ENCODE measurements at places on chromosomes 2 and 18.

DNA sequence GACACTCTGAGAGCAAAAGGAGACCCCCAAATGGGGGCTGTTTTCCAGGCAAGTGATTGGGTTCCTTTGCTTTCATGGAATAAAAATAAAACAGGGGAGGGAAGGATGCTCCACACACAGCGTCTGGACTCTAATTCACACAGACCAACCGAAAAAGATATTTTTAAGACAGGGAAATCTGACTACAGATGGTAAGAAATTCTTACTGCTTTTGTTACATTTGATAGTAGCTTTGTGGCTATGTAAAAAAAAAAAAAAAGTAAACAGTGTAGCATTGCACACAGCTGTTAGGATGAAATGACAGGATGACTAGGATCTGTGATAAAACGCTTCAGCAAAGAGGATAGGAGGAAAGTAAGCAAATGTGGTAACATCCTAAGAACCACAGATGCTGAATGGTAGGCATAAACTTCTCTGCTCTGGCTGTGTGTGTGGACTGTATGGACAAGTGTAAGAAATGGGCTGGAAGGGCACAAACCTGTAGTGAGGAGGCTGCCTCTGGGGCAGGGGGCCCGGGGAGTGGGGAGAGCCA is 207.6 kb downstream of the ANAPC1 start:
- no peak for DNase-seq

- DNase-seq: no peak
Observed at GRCh38 chr18:21960189-21960588, 209.2 kb upstream of the GATA6 start.

GRCh38 chr2:11862049-11862448 is 115.6 kb downstream of the LPIN1 start:
- no peak for DNase-seq

- peak; percentile 17 for DNase-seq
Observed at GRCh38 chr2:174486563-174487107, at the start of gene GPR155. Gene GPR155 (minus strand): TSS chr2:174487029. CDS start chr2:174481956, 5,073 bp downstream.

DNA sequence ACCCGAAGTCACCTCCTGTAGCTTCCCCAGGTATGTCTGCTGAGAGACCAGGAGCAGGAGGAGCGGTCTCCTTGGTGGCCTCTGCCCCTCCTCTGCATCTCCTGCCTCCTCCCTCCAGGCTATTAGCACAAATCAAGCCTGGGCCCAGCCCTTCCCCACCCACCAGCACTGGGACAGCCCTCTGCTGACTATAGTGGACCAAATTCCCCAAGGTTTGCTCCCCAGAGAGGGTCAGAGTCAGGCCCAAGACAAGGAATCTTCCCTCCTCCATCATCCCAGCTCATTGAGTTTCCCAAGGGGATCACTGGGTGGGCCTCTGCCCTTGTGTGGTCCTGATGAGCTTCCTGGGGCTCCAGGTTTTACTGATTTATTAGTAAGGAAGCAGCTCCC is 62.1 kb downstream of the EMILIN2 start:
- DNase-seq: no peak

- DNase-seq: no peak
Observed at GRCh38 chr2:218027426-218028188, 24.8 kb upstream of the TNS1 start.

DNA sequence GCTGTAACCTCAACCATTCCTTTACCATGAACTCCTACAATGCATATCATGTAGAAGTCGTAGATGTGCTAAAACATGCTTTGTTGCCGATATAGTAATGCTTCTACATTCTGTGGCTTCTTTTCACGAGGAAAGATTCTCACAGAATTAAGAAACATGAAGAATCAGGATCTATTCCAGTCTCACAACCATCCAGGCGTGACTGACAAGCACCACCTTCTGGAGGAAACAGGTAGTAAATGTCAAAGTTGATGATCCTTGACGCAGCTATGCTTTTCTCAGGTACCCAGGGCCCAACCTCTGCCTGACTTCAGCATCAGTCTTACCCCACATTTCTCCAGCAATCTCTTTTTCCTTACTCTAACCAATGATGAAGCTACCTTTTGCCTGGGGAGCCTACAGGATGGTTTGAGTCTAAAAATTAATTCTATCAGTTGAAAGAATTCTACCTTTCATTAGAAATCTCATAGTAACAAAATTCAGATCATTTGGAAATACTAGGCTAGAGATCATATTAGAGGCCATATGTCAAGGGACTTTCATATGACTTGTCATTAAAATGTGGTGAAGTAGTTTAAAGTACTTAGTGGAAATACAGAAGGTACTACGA is 123.3 kb upstream of the RND3 start:
- DNase-seq: no peak

- no peak for DNase-seq
Observed at GRCh38 chr2:13884291-13884976, 748.1 kb upstream of the LRATD1 start.

GRCh38 chr2:78162202-78162601 is 640.0 kb upstream of the LRRTM4 start:
- no peak for DNase-seq

DNA sequence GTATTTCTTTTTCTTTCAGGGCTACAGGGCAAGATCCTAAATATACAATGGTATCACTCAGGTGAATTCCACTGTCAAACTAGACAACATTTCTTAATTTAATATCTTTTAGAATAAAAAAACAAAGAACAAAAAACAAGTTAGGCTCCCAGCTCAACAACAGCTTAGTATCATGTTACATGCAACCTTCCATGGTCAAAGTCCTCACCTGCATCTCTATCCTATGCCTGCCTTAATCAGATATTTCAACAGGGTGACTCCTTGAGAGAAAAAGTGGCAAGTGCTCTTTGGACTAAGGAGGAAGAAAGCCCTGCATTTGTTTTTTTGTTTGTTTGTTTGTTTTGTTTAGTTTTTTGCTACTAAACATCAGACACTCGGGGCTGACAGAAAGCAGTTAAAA is 50.2 kb downstream of the WDFY1 start:
- DNase-seq: no peak

- no peak for DNase-seq
Observed at GRCh38 chr18:28514699-28515098, 337.8 kb upstream of the CDH2 start.

DNA sequence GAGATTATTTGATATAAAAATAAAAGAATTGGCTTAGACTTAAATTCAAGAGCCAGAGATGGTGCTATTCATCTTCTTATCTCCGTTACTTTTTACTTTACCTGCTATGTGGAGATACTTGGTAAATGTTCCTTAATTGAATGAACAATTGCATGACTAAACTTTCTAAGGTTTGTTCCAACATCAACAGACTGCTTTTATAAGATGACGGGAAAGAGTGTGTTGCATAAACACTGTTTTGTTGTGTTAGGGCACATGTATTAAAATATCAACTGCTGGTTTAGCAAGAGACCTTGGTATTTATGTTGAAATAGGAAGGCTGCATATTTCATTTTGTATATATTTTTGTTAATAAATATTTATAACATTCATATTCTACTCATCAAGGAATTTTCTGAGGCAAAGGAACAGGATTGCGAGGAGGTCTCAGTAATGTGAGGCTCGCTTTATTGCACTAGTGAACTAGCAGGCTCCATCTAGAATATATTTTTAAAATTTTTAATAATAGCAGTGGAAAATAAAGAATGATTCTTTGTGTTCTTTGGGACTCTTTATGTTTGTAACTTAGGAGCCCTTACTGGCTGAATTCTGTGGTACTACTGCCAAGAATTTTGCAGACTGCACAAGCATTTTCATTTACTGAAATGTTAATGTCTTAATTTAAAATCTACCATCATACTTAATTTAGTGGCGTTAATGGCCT is 10.7 kb upstream of the NFE2L2 start:
- no peak for DNase-seq

GRCh38 chr2:26957534-26957933 is 12.9 kb upstream of the MAPRE3 start:
- no peak for DNase-seq

DNA sequence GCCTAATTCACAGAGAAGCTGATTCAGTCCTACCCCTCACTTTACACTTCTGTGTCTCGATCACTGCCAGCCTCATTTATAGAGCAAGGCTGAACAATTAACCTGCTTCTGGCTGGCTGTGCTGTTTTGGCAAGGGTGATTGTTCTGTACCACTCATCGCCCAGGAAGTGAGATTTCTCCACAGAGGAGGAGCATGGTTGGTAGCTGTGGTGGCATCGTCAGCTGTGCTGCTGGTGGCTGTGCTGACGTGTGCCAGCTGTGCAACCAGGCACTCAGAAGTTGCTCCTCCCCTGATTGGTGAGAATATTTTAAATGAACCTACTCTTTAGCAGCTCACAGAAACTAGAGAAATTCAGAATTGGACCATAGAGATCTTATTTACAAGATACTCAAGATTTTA is 158.3 kb downstream of the EML6 start:
- DNase-seq: no peak

GRCh38 chr18:51188024-51188701 is 9.3 kb downstream of the MEX3C start:
- DNase-seq: no peak

GRCh38 chr2:224417947-224418346 is 16.0 kb upstream of the FAM124B start:
- no peak for DNase-seq

- DNase-seq: no peak
Observed at GRCh38 chr2:174967691-174968260, 37.4 kb downstream of the CHN1 start.

GRCh38 chr18:69895066-69896047 is 52.3 kb downstream of the CD226 start:
- no peak for DNase-seq

- DNase-seq: no peak
Observed at GRCh38 chr2:129056309-129056958, 737.8 kb upstream of the HS6ST1 start.

- no peak for DNase-seq
Observed at GRCh38 chr2:173407646-173408045, 53.0 kb downstream of the CDCA7 start.

DNA sequence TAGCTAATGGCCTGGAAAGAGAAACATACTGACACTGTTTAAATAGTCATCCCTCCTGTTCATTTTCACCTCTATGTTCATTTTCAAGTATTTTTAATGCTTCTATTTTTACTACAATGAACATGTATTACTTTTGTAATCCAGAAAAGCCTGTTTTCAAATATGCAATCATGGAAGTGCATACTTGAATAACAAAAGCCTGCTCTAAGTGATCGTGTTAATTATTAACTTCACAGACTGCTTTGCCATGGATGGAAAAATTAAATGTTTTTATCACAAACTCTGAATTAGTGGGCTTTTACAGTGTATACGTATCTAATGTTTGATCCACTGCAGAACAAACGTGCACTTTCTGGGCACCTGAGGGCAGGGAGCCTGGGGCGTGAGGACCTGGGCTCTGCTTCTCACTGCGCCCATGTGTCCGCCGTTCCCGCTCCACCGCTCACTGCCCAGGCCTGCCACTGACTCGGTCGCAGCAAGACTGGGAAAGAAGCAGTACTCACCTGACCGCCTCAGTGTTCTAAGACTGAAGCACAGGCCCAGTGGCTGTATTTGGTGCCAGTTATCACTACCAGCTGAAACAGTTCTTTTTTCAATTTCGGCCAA is 80.6 kb downstream of the UXS1 start:
- DNase-seq: no peak

DNA sequence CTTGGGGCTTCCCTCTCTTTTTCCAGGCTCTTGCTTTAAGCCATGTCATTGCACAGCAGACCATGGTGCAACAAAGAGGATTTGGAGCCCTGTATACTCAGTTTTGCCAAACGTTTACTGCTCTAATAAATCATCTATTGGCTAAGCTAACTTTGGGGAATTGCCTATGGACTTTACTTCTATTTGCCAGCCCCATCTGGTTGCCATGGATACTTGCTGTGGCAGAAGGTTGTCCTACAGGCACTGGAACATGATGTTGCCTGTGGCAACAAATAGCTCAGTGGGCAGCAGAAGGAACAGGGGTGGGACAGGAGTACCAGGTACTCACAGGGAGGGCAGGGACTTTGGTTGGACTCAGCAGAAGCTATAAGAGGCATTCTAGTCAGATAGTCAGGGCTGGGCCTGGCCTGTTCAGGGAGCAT is 129.7 kb downstream of the CCDC85A start:
- no peak for DNase-seq

DNA sequence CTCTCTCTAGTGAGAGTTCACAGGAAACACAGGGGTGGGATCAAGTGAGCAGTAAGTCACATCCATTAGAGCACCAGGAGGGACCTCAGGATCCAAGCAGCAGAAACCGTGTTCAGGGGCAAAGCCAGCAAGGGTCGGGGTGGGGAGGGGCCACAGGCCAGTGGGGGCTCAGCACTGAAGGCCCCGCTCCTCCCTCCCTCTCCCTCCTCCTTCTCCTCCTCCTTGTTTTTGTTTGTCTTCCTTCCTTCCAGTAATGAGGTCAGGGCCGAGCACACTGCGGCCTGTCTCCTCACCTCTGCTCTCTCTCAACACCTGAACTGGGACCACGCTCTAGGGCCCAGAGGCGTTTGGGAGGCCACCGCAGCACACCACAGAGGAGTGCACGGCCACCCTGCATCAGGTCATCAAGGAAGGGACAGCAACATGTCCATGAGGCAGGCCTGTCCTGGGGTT is 20.9 kb downstream of the MTERF4 start:
- no peak for DNase-seq

DNA sequence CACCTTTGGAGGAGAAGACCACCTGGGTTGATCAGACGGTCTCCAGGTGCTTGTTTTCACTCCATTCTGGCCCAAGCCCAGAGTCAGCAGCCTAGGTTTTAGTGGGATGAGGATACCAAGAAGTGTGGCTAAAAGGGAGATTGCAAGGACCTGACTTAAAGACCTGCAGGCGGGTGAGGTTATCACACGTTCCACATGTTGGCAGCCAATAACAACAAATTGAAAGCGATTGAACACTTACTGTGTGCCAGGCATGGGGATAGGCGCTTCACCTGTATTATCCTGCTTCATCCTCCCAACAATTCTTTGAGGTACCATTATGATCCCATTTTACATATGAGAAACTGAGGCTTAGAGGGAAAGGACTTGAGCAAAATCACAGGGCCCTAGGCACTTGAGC is 5.0 kb downstream of the ARL4C start:
- no peak for DNase-seq

DNA sequence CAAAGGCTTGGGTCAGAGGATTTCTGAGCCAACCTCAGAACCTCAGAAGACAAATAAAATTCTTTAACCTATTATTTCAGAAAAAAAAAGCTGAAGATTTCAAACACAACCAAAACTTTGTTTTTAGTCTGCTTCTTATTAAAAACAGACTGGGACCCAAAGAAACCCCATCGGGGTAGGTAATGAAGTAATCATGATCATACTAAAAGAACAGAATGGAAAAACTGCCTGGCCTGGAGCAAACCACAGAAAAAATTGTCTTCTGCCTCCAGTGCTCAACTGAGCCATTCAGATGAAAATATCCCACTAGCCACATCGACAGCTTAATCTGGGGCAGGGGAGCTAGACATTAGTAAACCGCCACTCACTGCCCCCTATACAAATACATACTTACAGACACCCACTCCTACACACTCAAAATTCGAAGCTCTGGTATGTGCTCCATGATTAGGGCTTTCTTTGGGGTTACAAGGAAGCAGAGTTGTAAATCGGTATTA is 76.5 kb downstream of the SDC1 start:
- no peak for DNase-seq

All from T-helper 22 cell (primary cell).